Eye (tissue), 1 donor: ENCODE measurements at places on chromosomes 4 and X.

GRCh38 chrX:33045245-33045644 is 166.1 kb downstream of the DMD start:
- DNase-seq, result no peak

DNA sequence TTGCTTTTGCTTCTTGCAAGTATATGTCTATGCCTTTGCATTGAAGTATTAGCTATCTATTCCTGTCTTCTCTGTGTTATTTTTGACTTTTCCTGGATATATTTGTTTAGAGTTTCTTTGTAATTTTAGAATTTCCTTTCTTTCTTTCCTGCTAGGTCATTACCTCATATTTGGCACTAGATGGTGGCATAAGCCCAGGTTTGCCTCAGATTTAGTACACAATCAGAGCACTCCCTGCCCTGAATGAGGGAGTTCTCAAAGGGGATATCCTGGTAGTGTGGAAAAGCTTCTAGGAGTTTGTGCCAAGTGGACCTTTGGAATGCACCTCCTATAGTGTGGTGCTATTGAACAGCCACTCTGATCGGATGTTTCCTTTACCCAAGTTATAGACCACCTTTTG is 181.6 kb downstream of the UGT8 start:
- peak; percentile 70 for DNase-seq

DNA sequence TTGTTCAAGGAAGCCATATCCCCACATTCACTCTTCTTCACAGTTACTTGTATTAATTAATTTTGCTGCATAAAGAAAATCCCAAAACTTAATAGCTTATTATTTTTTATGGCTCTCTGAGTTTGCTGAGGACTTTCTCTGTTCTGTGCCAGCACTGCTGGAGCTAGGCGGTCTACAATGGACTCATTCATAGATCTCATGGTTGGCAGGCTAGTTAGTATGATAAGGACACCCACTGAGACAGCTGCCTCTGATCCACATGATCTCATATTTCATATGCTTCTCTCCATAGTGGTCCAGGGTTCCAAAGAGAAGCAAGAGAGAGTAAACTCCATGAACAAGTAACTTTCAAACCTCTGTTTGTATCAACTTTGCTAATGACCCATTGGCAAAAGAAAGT is 170.2 kb downstream of the ADGRA3 start:
- DNase-seq, result no peak

GRCh38 chr4:150032541-150032940 is 45.7 kb upstream of the DCLK2 start:
- DNase-seq, result no peak

DNA sequence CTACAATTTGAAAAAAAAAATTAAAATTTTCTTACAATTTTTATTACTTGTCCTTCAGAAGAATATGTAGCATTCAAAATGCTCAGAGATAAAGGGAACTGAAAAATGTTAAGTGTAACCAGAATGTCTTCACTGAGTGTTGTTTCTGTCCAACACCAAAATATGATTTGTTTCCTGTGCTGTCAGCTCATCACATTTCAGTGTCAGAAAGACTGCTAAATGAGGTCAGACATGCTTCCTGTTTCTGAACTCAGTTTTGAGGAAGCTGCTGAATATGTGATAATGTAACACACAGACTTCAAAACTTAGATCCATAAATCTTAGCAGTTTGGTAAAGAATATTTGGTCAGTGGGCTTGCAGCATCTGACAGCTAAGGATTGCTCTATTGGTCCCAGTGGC is 1849.7 kb downstream of the PCDH7 start:
- DNase-seq, result no peak
